ENCODE measurements at places on chromosomes 3 and 15.
A peak's percentile ranks its signal among the peaks of the same experiment; 100 is the strongest.

DNA sequence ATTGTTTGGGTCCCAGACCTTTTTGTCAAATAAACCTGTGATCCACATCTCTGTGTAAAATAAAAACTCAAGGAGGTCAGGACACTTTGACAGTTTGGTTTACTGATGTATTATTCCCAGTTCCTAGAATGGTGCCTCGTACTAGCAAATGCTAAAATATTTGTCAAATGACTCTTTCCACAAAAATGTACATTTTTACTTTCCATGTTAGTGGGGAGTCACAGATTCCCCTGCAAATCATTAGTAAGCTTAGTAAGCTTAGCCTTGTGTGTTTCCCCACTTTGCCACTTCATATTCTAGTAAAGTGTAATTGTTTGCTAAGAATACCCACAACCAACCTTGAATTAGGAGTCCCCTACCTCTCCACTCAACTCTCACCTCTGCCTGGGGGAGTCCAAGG, 2.4 kb upstream of the MAGI1 start:
- peak; percentile 85 for DNase-seq

GRCh38 chr3:36597422-36597821, 166.9 kb downstream of the DCLK3 start:
- peak; percentile 50 for DNase-seq

- no peak for DNase-seq
Measured at GRCh38 chr15:56795502-56795901, 62.2 kb upstream of the ZNF280D start.

- DNase-seq: peak; percentile 28
Measured at GRCh38 chr3:134066651-134067530, 37.2 kb upstream of the SLCO2A1 start.

- peak; percentile 33 for DNase-seq
Measured at GRCh38 chr15:60787837-60788691, 309.1 kb upstream of the ICE2 start.

DNA sequence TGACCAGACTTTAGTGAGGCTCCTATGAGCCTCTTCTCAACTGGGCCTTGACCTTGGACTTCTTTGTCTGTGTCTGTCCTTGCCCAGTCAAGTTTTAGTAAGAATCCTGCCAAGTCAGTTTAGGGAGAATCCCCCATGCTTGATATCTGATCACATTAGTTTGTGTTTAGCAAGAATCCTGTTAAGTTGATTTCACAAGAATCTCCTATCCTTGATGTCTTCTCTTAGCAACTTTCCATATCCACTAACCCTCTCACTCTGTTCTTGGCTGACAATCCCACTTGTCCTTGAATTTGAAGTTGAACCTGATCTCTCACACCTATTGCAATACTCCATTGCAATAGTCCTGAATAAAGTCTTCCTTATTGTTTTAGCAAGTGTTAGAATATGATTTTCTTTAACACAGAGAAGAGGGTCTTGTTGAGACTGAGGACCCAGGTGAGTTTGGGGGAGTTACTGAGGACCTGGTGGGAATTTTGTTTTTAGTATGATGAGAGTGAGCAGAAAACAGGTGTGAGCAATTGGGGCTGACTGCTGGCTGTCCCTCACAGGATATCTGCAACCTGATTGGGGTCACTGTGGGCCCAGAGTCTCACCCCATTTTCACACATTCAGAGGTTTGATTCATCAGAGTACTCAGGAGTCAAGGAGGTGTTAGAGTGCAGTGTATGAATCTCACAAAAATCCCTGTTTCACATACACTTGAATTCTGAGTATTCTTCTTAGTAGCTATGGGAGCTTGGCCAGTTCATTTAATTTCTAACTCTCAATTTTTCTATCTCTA, 39.9 kb upstream of the TNFAIP8L3 start:
- no peak for DNase-seq

DNA sequence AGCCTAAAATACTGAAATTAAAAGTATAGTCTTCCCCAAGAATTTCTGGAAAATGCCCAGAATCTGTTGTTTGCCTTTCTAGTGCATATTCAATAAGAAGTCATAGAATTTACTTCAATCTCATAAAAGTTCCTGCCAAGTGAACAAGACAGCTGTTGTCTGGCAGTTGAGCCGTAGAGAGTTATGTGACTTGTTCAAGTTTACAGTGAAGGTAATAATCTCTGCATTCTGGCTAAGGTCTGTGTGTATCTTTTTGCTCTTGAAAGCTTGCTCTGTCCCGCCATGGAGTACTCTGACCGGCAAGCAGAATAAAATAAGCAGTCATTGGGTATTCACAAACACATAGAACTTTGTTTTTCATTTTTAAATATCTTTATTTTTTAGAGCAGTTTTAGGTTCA, 77.8 kb downstream of the GHSR start:
- no peak for DNase-seq

DNA sequence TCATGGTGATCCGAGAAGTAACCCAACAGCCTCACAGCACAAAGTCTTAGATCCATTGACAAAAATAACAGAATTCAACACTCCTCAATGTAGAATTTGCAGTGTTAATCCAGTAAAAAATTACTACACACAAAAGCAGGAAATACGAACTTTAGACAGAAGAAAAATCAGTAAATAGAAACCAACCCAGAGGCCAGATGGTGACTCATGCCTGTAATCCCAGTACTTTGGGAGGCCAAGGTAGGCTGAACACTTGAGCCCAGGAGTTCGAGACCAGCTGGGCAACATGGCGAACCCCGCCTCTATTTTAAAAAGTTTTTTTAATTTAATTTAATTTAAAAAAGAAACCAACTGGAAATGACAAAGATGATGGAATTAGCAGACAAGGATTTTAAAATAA, 36.1 kb downstream of the SELENOT start:
- DNase-seq: peak; percentile 21

DNA sequence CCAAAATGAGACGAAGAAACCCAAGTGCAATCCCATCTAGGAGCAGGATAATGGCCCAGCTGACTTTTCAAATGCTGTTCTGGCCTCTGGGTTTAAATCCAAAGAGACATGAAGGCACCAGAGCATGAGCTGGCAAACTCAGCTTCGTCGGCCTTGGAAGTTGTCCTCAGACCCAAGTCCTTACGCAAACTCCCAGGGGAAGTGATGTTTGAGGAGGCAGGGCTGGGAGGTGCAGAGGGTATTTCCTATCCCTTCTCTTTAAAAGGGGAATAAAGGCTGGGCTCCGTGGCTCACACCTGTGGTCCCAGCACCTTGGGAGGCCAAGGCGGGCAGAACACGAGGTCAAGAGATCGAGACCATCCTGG, 68.9 kb upstream of the HERC1 start:
- peak; percentile 25 for DNase-seq

- DNase-seq: no peak
Measured at GRCh38 chr3:22900296-22900695, 302.8 kb upstream of the UBE2E2 start.

DNA sequence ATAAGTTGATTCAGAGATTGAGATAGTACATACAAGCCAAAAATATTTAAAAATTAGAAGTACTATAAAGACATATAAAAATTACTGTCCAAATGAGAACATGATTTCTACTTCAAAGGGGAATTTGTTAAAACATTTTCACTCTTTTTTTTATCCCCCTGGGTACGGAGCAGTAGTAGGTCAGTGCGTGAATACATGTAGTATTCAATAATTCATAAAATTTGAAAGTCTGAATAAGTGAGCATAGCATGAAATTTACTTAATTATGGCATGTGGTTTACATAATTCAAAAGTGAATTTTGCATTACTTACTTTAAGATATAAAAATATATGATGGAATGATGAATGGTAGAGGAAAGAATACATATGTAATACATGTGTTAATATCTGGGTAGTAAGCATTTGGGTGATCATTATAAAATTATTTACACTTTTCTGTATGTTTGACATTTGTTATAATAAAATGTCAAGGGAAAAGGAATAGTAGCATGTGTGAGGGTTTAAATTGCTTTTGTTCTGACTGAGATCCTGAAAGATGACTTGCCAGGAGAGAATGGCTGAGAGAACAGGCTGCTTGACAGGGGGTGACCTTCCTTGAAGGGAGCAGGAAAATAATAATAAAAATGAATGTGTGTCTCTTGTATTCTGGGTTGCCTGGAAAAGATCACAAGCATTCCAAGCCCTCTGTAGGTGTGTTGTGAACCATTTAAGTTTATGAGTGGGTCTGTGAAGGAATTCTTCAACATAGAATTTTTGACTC, 1178.8 kb downstream of the ZPLD1 start:
- DNase-seq: no peak

All from GM23248 (cell line).